ENCODE measurements at places on chromosomes 3 and 15. TPM values are rescaled to one million over a fixed set of nuclear protein-coding genes. Genes with fewer than 3 reads are reported as not detected.

Gene ABHD17C
- 1.5 TPM for polyA plus RNA-seq

Gene ASB14
- 0.05 TPM for polyA plus RNA-seq

Gene GOLGA8S
- polyA plus RNA-seq = 0.01 TPM

Gene HDAC11
- 9.2 TPM for polyA plus RNA-seq

Gene OCA2
- 0.04 TPM for polyA plus RNA-seq

Gene CA12
- 0.01 TPM for polyA plus RNA-seq

Gene PLS1
- 0.59 TPM for polyA plus RNA-seq

Gene PTH1R
- polyA plus RNA-seq = 4.2 TPM

Gene STRIT1
- polyA plus RNA-seq = 856 TPM

DNA sequence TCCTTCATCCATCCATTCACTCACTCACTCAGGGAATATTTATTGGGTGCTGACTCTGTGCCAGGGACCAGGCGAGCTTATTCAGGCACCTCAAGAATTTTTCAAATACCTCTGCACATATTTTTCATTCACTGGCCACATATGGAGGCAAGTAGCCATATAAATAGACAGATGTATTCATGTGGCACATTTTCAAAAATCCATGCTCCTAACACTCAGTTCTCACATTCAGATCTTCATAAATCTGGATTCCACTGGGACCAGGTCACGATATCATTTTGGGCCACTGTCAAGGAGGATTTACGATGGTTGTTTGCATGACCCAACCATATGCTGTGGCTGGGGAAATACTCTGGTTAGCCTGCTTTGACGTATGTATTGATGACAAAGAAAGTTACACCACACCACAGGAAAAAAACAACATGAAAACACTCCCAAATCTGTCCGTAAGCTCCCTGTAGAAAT is 241.8 kb upstream of the LRTM1 start:
- peaks cover 12% of the 10 kb centered on the region for H3K4me1 ChIP-seq
- H3K36me3 ChIP-seq = no peaks in the 10 kb centered on the region
- H3K4me3 ChIP-seq = no peak overlapping the region
- no peaks in the 10 kb centered on the region for H3K27me3 ChIP-seq
- no peak for DNase-seq

GRCh38 chr15:50890751-50891150 is 17.7 kb upstream of the AP4E1 start:
- no peaks in the 10 kb centered on the region for H3K4me1 ChIP-seq
- no peak overlapping the region for H3K4me3 ChIP-seq
- H3K27ac ChIP-seq = no peak overlapping the region
- DNase-seq = no peak

DNA sequence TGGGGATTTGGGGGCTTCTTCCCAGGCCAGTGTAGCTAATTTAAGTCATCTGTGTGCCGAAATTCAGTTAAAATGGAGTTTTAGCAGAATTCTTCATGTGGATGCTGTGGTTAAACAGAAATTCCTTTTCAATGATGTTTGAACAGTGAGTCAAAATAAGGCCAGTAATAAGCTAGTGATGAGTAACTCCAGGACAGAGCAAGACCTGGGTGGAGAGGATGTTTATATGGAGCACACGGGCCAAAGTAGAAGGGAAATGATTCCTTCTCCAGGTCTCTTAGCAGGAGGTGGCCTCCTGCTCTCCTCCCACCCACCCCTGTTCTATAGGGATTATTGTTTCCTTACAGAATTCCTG is 31.9 kb upstream of the UACA start:
- no peak for DNase-seq
- H3K4me1 ChIP-seq = no peaks in the 10 kb centered on the region
- peak overlapping the region; percentile 53 for H3K27ac ChIP-seq
- no peaks in the 10 kb centered on the region for H3K36me3 ChIP-seq

DNA sequence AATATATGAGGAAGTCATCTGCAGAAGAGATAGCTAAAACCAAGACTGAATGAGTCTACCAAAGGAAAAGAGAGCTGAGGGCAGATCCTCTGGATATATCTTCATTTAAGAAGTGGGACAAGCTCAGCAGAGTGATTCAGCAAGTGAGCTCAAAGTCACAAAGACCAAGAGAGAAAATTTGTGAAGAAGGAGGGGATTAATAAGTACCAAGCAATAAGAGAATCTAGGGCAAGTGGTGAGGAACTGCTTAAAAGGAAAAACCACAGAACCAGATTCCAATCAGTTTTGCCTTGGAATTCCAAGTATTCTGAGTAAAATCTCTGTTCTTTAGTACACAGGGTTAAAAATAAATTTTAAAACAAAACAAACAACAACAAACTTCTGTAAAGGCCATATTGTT is 3.6 kb downstream of the EHHADH start:
- no peak for DNase-seq
- H3K27ac ChIP-seq = no peak overlapping the region
- no peaks in the 10 kb centered on the region for H3K36me3 ChIP-seq
- H3K27me3 ChIP-seq = no peaks in the 10 kb centered on the region
- H3K4me1 ChIP-seq = no peaks in the 10 kb centered on the region
- H3K4me3 ChIP-seq = no peak overlapping the region

DNA sequence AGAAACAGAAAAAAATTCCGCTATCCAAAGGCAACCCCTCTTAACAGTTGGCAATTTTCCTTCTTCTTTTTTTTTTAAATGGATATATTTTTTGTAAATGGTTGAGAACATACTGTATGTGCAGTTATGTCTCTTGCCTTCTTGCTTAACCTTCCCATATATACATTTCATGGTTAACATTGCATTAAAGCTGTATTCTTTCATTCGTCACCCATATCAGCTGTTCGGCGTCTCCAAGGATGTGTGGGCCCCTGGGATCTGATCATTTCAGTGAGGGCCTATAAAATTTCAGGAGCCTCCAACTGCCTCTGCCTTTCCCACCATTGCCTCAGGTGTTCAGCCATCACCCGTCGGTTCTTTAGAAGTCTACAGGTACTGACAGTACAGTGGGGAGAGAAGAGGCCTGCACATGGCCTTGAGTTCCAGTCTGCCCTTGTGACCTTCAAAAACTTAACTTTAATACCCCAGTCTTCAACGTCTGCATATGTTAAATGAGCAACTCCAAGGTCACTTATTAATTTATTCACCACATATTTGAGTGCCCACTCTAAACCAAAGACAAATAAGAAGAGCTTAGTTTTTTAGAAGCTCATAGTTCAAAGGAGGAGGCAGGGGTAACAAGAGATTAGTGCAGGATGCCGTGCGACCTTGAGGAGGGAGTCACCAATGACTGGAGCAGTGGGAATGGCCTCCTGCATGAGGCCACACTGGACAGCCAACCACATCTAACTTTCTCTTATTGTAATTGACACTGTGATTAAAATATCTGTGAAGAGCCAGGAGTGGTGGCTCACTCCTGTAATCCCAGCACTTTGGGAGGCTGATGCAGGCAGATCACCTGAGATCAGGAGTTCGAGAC is 6.9 kb downstream of the ST6GAL1 start:
- H3K36me3 ChIP-seq = peaks cover 11% of the 10 kb centered on the region
- no peak overlapping the region for H3K27ac ChIP-seq
- no peaks in the 10 kb centered on the region for H3K27me3 ChIP-seq
- peaks cover 29% of the 10 kb centered on the region for H3K4me1 ChIP-seq
- no peak for DNase-seq

DNA sequence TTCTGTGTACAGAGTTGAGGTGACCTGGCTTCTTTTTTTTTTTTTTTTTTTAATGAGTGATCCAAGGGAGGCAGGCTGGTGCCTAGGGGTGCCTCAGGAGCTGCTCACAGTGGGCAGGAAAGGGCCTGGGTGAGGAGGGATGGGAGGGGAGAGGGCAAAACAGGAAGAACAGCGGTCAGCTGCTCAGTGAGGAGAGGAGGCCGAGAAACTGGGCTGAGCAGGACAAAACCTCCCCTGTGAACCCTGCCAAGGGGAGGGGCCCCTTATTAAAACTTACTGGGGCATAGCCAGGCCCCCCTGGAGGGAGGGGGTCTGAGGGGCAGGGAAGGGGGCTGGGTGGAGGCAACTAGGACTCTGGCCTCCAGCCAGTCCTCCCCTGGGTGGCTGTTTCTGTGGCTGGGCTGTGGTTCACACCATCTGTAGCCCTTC is 3.5 kb downstream of the PLEKHO2 start:
- peaks cover 6% of the 10 kb centered on the region for H3K4me1 ChIP-seq
- H3K27ac ChIP-seq = peak overlapping the region; percentile 19
- H3K4me3 ChIP-seq = peak overlapping the region; percentile 93
- no peaks in the 10 kb centered on the region for H3K36me3 ChIP-seq

DNA sequence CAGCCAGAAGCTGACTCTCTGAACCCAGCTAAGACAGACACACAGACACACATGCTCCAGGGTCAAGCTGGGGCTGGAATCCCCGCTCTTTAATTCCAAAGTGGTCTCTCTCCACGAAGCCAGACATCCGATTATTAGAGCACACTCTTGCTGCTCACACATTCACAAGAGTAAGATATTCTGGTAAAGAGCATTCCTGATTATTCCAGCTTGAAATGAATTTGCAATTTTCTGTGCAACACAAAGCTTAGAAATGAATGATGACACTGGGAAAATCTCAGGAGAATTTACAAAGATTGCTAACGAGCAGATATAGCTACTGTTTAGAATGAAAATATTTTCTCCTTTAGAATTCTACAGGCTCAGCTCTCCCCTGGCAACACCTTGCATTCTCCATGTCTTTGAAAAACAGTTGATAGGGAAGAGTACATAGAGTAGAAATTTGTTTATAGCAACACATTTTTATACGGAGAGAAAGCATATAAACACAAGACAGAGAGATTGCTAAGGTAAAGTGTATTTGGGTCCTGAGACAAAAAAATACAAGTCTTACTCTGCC is 80.6 kb upstream of the EIF1B start:
- no peaks in the 10 kb centered on the region for H3K36me3 ChIP-seq
- no peak overlapping the region for H3K4me3 ChIP-seq
- H3K27me3 ChIP-seq = no peaks in the 10 kb centered on the region
- no peak overlapping the region for H3K27ac ChIP-seq

DNA sequence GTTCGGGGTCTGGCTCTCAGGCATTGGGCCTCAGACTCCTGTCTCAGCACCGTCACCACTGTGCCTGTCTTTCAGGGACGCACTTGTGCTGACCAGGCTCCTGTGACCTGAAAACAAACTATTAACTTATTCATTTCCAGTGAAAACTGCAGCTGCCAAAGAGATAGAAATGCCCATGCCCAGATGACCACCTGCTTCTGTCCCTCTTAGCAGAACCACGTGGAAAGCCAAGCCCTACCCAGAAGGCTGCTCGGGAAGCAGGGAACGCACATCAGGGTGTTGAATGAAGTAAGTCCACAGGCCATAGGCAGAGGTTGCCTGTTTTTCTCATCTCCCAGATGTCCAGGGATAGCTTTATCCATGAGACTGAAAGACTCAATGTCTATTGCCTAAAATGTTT is 219.3 kb downstream of the EBLN2 start:
- H3K27me3 ChIP-seq = no peaks in the 10 kb centered on the region
- H3K4me3 ChIP-seq = no peak overlapping the region
- no peaks in the 10 kb centered on the region for H3K36me3 ChIP-seq
- no peak overlapping the region for H3K27ac ChIP-seq

GRCh38 chr15:69071260-69071659 is 56.8 kb downstream of the NOX5 start:
- H3K36me3 ChIP-seq = no peaks in the 10 kb centered on the region
- H3K27ac ChIP-seq = no peak overlapping the region
- no peak overlapping the region for H3K4me3 ChIP-seq
- DNase-seq = no peak

DNA sequence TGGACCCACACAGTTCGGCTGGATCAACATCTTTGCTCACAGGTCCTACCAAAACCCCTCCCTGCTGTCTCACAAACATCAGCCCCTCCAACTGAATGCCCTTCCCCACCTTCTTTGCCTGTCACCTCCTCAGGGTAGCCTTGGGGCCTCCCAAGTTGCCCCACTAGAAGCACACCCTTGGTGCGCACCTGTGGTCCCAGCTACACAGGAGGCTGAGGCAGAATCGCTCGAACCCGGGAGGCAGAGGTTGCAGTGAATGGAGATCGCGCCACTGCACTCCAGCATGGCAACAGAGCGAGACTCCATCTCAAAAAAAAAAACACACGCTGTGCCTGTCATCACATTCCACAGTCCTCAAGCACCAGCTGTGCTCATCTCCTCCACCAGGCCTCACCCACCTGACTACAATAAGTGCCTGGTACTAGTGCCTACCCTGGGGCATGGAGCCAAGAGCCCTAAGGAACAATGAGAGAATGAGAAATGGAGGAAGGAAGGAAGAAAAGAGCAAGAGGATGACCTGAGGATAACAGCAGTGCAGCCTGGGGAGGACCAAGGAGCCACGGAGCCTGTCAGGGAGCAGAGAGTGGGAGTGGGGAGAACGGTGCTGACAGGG is 26.0 kb downstream of the RPN1 start:
- H3K27ac ChIP-seq = no peak overlapping the region
- no peaks in the 10 kb centered on the region for H3K27me3 ChIP-seq
- H3K4me3 ChIP-seq = no peak overlapping the region
- DNase-seq = no peak
- H3K4me1 ChIP-seq = peaks cover 8% of the 10 kb centered on the region
- H3K36me3 ChIP-seq = peaks cover 9% of the 10 kb centered on the region

DNA sequence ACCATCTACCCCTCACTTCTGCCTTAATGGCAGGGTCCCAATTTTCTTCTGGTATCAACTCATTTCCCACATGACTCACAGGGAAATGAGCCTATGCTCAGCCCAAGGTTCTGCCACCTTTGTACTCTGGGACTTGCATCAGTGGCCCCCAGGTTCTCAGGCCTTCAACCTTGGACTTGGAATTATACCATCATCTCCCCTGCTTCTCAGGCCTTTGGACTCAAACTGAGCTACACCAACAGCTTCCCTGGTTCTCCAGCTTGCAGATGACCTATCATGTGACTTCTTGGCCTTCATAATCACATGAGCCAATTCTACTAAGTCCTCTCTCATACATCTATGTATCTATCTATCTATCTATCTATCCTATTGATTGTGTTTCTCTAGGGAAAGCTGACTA is 149.5 kb downstream of the PLCH1 start:
- no peaks in the 10 kb centered on the region for H3K4me1 ChIP-seq
- DNase-seq = no peak
- no peak overlapping the region for H3K4me3 ChIP-seq
- no peaks in the 10 kb centered on the region for H3K36me3 ChIP-seq
- no peak overlapping the region for H3K27ac ChIP-seq
- H3K27me3 ChIP-seq = peaks cover 2% of the 10 kb centered on the region

GRCh38 chr3:72708441-72708840 is 139.8 kb downstream of the SHQ1 start:
- H3K4me1 ChIP-seq = no peaks in the 10 kb centered on the region
- DNase-seq = no peak
- no peaks in the 10 kb centered on the region for H3K27me3 ChIP-seq
- H3K27ac ChIP-seq = no peak overlapping the region
- no peak overlapping the region for H3K4me3 ChIP-seq

DNA sequence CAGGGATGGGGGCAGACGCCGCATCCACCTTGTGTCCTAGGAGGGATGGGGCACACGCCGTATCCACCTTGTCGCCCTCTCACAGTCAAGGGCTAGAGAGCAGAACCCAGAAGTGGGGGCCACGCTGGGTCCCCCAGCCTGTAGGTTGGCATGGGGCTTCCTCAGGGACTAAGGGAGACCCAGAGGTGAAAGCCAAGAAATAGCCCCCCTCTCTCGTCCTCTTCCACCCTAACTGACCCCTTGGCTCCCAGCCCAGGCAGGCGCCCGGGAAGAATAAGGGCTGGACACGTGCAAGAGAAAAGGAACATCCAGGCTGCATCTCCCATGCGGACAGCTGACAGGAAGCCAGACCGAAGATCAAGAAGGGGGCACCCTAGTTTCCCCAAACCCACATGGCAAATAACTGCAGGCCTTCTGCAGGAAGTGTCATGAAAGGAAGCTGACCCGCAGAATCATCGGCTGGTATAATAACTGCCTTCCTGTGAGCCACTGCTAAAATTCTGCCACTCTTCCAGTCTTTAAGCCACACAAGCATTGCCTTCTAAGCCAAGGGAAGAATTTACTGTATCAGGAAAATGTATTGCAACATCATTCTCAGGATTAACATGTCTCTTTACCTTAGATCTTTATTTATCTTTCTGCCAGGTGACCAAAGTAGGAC is 38.5 kb upstream of the TFRC start:
- no peaks in the 10 kb centered on the region for H3K27me3 ChIP-seq
- peak overlapping the region; percentile 1 for H3K27ac ChIP-seq
- no peaks in the 10 kb centered on the region for H3K36me3 ChIP-seq
- H3K4me3 ChIP-seq = no peak overlapping the region

Measured in psoas muscle (tissue), 8 donors.